ENCODE measurements at places on chromosomes 7 and 10. TPM values are rescaled to one million over a fixed set of nuclear protein-coding genes. Genes with fewer than 3 reads are reported as not detected.

CDK13 gene
- total RNA-seq, result 27.5 TPM

KCND2 gene
- total RNA-seq, result not detected

SPOCK2 gene
- total RNA-seq, result 1.2 TPM

NPSR1 gene
- not detected for total RNA-seq

KLF14 gene
- not detected for total RNA-seq

FBXO24 gene
- total RNA-seq, result 0.70 TPM

MMP21 gene
- total RNA-seq, result not detected

UPK3B gene
- 1.4 TPM for total RNA-seq

Data from hair follicular keratinocyte (primary cell).